GDM1 (cell line): ENCODE measurements at places on chromosomes 5 and 9.

DNA sequence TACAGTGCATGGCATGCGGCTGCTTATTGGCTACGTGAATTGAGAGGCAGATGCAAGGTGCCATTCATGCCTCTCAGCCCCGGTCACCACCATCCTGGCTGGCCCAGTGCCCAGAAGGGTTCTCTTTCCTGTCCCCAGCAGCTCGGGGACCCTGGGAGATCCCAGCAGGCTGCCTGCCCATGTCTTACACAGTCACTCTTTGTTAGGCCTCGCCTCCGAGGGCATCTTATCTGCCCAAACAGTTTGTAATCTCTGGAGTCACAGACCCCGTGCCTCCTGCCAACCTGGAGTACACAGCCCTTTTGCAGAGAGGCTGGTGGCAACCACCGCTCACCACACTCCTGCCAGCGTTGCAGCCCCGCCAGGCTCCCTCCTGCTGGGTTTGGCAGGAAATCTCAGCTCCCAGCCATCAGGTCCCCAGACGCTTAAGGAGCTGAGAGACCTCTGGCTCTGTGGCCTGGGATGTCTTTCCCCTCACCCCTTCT lies 7.0 kb upstream of the AK1 start:
- no peak for DNase-seq

GRCh38 chr5:23007236-23007635 lies 154.1 kb upstream of the CDH12 start:
- no peak for DNase-seq

- DNase-seq: no peak
Measured at GRCh38 chr9:133784731-133785561, 46.8 kb upstream of the SARDH start.

GRCh38 chr9:113587471-113588031 lies 124.0 kb downstream of the RGS3 start:
- DNase-seq: no peak

GRCh38 chr9:109934857-109935215 lies 154.8 kb downstream of the PALM2AKAP2 start:
- DNase-seq: no peak

GRCh38 chr5:2131196-2131595 lies 248.5 kb upstream of the IRX4 start:
- no peak for DNase-seq
